ENCODE measurements at places on chromosomes 6 and 20. TPM values are rescaled to one million over a fixed set of nuclear protein-coding genes. Genes with fewer than 3 reads are reported as not detected.

Gene GPX6
- not detected for total RNA-seq

Gene PRR18
- 0.16 TPM for total RNA-seq

DNA sequence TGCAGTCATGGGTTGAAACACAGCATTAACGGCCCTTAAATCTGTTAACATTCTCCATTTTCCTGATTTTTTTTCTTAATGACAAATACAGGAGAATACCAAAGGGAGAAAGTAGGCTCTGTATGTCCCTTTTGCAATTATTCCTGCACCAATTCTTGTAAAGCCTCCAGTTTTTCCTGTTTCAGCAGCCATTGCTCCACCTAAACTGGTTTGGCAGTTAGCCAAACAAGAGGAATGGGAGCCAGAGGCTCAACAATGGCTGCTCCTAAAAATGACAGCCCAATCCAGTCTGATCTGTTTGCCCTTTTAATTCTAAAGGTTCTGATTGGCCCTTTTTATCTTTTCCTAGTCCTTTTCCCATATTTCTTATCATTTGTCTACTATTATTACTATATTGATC, 284.2 kb upstream of the SGK1 start:
- no peak for DNase-seq

- DNase-seq: no peak
These were observed 298.2 kb upstream of the MARCKS start for GRCh38 chr6:113558966-113559365.

DNA sequence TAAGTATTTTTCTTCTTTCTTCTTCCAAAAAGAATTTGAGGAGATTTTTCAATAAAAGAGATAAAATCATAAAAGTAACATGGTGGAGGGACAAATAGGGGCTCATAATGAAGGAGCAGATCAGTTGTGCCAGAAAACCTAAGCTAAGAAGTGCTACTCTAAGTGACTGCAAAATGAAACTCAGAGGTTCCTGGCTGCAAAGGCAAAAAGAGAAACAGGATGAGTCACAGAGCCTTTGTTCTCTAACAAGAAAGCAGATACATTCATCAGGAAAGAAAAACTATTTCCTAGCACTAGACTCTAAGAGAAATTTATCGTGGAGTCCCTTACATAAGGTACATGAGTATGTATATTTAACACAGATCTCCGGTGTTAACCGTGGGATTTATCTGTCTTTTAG, 49.8 kb downstream of the TSHZ2 start:
- DNase-seq: no peak

- no peak for DNase-seq
These were observed 556 bp upstream of the MROH8 start for GRCh38 chr20:37179683-37180524.

GRCh38 chr6:130908188-130908587, 81.0 kb downstream of the SMLR1 start:
- no peak for DNase-seq

DNA sequence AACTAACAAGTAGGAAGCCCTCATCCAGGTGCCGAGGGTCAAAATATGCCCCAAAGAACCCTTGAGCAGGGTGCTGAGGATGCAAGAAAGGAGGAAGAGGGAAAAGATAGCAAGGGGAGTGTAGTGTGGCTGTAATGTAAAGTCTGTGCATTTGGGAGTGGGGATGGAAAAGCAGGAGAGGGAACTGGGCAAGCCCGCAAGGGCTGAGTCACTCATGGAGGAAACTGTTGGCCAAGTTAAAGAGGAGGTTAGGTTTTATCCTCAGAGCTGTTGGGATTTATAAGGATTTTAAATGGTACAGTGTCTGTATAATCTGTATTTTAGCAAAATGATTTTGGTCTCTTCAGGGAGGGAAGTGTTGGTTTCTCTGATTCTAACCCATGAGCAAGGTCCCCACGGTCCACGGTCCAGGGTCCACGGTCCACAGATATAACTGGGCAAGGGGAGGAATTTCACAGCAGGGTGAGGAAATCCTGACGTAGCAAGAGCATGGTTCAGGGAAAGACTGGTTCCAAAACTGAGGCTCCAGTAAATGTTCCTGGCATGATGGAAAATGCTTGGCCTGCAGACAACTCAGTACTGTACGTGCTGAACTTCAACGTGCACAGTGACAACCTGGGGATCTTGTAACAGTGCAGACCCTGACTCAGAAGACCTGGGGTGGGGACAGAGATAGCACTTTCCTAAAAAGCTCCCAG, 759.8 kb downstream of the PTPRT start:
- DNase-seq: no peak

GRCh38 chr20:1824834-1825233, 70.4 kb upstream of the SIRPA start:
- DNase-seq: no peak

DNA sequence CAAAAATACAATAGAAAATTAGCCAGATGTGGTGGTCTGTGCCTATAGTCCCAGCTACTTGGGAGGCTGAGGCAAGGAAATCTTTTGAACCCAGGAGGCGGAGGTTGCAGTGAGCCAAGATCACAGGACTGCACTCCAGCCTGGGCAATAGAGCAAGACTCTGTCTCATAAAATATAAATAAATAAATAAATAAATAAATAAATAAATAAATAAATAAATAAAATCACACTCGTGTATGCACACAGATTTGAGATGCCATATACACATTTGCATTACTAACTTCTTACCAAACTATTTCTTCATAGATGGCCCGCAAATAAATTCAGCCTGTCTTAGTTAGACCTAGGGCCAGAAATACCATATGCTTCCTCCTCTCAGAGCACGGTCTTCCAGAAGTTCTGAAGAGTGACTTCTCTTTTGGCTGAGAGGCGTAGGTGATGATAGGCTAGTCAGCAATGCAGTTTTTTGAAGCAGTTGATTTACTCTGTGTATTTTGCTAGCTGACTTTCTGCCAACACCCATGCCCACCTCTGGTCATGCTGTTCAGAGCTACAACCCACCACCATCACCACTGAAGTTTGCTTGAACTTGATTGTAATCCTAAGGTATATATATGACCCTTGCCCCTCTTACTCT, 150.1 kb downstream of the SASH1 start:
- no peak for DNase-seq

- DNase-seq: no peak
These were observed 152.4 kb upstream of the SNX9 start for GRCh38 chr6:157670466-157671186.

Gene WFDC5
- total RNA-seq: not detected

Gene DEFB124
- total RNA-seq: not detected

GRCh38 chr20:16423311-16424212, 149.7 kb downstream of the KIF16B start:
- DNase-seq: no peak

GRCh38 chr6:15824811-15825210, 162.0 kb upstream of the DTNBP1 start:
- no peak for DNase-seq

DNA sequence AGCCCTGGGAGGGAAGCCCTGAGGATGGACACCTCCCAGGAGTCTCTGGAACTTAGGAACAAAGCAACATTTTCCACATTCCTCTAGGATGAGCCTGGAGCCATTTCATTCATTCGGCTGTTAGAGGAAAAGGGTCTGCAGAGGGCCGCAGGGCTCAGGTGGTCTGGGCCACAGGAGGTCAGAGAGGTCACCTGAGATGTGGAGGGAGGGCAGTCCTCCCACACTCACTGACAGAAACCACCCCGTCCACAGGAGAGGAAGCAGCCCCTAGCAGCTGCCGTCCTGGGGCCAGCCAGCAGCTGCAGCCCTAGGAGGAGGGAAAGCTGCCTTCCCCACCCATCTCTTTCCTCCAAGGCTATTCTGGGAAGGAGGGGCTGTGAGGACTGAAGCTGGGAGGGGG, 207.0 kb downstream of the CDC5L start:
- DNase-seq: no peak

- DNase-seq: no peak
These were observed 8.3 kb upstream of the ENTPD6 start for GRCh38 chr20:25187220-25187619.

DNA sequence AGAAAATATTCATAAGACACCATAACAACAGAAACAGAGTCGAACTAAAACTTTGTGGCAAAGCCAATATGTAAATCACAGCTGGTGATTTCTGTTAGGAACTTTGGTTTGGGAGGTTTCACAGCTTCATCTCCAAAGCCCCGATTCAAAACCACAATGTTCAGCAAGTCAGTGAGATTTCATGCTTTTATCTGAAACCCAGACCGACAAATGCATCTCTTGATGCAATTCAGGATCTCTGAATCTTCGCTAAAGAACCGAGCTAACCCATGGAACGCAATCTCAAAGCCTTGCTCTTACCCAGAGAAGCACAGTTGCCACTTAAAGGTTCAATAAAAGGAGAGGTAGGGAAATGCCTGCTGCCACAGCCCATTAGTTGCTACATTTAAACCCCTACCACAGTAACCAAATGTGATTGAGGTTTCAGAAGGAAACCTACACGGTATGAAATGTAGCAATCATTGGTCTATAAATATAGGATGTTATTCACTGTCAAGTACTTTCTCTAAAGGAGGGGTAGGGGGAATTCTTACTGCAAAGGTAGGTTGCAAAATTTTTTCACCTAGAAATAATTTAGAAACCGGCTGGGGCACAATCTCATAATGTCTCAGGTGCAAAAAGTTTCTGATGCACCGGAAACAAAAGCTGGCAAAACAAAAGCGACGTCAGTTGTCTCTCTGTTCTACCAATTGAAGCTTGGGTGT, 381.0 kb upstream of the ARID1B start:
- DNase-seq: no peak

DNA sequence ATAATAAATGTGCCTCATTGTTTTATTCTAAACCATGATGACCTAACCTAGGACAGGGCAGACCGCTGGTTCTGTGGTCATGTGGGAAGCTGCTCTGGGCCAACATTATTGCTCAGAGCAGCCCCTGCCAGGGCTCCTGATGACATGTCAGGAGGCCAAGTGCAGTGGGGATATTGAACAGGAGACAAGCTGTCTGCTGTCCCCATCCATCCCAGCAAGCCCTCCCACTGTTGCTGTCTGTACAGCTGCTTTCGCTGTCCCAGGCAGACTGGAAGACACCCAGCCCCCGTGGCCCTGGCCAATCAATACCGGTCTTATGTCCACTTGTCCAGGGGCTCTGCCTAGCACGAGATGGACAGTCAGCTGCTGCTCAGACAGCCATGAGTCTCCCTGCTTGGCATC, 43.2 kb upstream of the FNDC1 start:
- DNase-seq: no peak

DNA sequence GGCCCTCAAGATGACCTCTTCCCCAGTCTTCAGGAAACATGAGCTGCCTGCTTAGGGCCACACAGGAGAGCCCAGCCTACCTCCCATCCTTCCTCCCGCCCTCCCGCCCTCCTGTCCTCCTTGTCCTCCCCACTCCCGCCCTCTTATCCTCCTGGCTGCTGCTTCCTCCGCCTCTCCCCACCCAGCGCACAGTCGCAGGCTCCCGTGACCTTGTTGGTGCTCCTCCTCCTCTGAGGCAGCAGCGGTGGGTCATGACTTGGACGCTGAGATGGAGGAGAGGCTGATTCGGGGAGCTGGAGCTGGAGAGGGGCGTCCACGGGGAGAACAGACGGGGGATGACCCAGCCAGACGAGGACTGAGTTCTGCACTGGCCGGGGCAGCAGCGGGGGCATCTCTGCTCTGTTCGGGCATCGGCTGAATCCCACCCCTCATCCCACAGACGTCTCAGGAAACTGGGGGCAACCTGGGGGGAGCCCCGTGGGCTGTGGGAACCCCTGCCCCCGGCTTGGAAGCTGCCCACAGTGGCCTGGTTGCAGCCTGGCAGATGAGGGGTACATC, 32.4 kb downstream of the CHRNA4 start:
- DNase-seq: no peak
